ENCODE measurements at places on chromosomes 7 and 10.

- DNase-seq: no peak
Measured at GRCh38 chr10:13959443-13960359, 371.0 kb downstream of the FRMD4A start.

DNA sequence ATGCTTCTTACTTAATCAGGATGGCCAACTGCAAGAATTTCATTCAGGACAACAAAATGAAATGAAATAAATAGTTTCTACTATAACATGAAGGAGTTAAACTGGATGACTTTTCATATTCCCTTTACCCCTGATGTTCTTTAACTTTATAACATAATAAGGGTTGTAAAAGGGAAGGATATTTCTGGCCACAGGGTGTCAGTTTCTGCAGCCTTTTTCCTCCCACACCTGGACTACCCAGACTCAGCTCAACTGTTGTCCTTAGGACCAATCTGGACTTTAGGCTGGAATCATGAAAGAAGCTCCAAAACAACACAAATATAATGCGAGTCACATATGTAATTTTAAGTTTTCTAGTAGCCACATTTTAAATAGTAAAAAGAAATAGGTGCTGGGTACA is 43.4 kb downstream of the PRPS1L1 start:
- DNase-seq: no peak

GRCh38 chr10:76984559-76985443 is 652.8 kb downstream of the KCNMA1 start:
- peak; percentile 60 for DNase-seq

GRCh38 chr10:125144693-125145623 is 15.4 kb downstream of the CTBP2 start:
- no peak for DNase-seq

DNA sequence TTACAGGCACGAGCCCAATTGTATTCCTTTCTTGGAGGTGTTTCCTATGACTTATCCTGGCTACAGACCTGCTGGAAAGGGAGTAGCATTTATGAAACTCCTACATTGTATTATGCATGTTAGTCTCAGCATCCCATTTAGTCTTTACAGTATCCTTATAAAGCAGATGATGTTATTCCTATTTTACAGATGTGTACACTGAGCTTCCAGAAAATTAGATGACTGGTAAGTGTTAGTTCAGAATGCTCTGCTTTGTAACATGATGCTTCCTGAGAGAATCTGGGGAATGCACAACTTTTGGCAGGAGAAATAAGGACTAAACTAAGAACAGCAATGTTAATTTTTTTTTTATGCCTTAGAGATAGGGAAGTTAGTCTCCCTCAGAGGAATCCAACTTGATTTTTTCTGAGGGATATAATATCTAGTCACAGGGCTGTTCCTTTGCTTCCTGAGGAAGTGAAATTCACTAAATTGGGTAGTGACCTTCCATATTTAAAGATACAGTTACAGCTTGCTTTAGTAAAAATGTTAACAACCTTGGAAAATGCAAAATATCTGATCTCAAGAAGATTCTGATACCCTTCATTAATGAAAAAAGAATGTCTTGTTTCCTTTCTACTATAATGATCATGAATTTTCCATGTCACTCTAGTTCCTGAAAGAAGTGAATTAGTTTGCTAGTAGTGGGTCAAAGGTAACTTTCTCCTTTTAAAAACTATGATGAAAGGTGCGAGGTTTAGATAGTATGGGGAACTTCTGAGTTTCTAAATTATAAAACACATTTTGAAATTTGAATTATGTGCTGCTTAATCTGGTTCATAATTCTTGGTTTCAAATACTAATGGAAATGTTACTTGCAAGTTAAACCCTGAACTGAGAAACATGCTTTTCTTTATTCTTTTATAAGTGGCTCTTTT is 194.0 kb upstream of the PRPS1L1 start:
- no peak for DNase-seq

DNA sequence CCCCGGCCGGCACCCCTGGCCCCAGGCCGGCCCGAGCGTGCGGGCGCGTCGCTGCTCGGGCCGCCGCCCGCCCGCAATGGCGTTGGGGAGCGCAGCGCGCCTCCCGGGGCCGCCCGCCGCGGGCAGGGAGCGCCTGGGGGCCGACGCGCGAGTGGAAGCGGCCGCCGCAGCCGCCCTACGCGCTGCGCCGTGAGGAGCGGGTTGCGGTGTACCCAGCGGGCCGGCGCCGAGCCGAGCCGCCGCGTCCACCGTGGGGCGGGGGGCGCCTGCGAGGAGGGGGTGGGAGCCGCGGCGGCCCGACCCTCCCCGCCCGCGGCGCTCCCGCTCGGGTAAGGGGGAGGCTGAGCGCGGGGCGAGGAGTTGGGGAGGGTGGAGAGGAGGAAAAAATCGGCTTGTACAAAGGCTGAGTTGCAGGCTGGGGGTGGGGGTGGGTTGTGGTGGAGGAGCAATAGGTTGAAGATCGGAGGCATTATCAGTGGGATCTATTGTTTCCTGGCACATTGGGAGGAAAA is 473 bp downstream of the PPP1R9A start:
- peak; percentile 4 for DNase-seq

GRCh38 chr7:80588591-80588990 is 49.9 kb upstream of the CD36 start:
- DNase-seq: no peak

DNA sequence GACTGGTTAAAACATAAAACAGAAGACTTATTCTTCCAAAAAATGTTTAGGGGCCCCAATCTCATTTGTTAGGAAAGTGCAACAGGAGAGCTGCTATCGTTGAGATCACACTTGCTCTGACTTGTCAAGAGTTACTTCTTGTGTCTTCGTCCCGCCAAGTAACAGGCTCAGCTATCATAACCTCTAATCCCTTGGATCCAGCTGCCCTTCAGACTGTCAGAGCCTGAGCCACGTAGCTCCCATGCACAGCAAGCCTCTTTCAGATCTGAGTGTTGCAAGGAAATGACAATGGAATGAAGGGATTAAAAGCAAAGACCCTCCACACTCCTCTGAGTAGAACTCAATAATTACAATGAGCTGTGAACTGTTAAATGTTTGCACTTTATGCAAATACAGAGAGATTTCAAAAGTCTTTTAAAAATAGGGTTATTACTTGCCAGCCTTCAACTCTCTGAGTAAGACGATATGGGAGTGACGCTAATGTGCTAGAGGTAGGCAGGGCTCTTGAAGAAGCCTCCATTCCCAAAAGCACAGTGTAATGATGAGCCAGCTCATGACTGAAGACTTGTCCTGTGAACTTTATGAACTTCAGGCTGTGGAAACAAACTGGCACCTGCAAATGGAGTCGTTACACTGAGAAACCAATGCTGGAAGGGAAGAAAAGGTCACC is 28.4 kb upstream of the CDK13 start:
- no peak for DNase-seq

DNA sequence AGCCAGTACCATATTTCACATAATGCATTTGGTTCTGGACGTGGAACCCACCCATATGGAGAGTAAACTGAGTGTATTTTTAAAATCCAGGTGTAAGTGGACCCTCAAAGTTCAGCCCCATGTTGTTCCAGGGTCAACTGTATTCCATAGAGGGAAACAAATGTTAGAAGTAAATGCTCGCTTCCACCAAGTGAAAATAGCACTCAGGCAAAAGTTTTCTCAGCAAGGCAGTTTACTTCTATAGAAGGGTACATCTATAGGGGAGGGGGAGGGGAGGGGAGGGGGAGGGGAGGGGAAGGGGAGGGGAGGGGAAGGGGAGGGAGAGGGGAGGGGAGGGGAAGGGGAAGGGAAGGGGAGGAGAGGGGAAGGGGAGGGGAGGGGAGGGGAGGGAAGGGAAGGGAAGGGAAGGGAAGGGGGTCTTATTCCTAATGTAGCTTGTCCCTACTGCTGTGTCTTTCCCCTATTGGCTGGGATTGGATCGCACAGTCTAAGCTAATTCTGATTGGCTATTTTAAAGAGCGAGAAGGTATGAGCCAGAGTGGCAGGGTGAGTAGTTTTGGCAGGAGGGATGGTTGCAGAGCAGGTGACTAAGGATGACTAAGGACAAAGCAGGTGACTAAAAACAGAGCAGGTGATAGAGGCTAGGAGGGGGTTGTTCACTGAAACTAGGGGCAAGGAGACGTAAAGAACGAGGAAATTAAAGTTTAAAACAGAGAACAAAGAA is 29.1 kb downstream of the GARIN1A start:
- DNase-seq: no peak

- no peak for DNase-seq
Measured at GRCh38 chr7:99539213-99539811, 12.6 kb downstream of the FAM200A start.

Data from HTR-8/SVneo (cell line).